Stimulated activated CD4-positive, alpha-beta T cell treated with anti-CD3 and anti-CD28 coated beads, Interleukin-1b, Interleukin-23, amount 100 ng/mL, for 1 hour (primary cell): ENCODE measurements at places on chromosomes 5 and 9.

GRCh38 chr5:5046680-5047502 lies 93.2 kb upstream of the ADAMTS16 start:
- no peak for DNase-seq

DNA sequence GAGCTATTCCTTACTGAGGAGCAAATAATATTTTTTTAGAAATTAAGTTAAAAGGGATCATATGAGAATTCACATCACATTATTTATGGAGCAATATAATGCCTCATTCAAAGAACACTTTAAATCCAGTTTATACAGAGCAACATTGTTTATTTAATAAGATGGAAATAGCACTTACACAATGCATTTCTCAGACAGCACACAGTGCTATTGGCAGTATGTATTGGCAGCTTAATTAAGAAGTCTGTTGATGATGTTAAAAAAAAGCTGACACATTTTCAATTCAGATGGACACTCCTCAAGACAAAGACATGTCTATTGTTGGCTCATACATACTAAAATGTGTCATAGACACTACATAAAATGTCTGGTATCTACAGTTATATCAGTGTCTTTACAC lies 171.3 kb downstream of the NR2F1-AS1 start:
- DNase-seq = no peak

DNA sequence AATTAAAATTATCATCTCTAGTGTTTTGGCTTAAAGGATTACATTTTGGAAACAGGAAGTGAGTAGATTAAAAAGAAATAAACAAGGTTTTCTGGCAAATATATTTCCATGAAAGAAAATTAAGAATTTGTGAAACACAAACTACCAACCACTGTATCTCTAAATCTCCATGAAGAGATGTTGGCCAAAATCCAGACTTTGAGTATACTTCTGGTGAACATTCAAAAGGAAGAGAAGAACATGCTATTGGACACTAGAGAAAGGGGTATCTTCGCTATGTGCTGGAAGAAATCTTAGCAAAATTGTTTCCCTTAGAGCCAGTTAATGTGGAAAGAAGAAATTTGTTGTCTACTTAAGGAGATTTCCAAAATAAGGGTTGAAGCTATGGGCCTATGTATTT lies 710.4 kb upstream of the CTNND2 start:
- DNase-seq = no peak

- DNase-seq = no peak
Measured at GRCh38 chr9:82333671-82334070, 345.1 kb downstream of the SPATA31D1 start.

GRCh38 chr9:70044490-70045307 lies 1.1 kb downstream of the MAMDC2 start:
- DNase-seq = no peak
